MG63 (cell line): ENCODE measurements at places on chromosomes 5 and 9. TPM values are rescaled to one million over a fixed set of nuclear protein-coding genes. Genes with fewer than 3 reads are reported as not detected.

DNA sequence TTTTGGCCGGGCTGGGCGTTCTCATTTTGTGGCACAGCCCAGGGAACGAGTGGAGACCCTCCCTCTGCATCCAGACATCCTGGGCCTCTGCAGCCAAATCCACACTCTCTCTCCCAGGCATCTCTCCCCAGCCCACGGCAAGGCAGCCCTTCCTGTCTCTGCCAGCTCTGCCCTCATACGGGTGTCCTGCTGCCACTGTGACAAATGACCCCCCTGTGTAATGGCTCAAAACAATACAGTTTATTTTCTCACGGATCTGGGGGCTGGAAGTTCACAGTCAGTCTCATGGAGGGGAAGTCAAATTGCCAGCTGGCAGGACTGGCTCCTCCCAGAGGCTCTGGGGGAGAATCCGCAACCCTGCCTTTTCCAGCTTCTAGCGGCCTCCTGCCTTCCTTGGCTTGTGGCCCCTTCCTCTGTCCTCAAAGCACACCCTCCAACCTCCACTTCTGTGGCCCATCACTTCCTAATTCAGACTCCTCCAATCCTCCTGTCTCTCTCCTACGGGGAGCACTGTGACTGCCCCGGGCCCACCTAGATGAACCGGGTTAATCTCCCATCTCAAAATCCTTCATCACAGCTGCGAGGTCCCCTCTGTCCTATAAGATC is 70.2 kb upstream of the COL5A1 start:
- DNase-seq: no peak

DNA sequence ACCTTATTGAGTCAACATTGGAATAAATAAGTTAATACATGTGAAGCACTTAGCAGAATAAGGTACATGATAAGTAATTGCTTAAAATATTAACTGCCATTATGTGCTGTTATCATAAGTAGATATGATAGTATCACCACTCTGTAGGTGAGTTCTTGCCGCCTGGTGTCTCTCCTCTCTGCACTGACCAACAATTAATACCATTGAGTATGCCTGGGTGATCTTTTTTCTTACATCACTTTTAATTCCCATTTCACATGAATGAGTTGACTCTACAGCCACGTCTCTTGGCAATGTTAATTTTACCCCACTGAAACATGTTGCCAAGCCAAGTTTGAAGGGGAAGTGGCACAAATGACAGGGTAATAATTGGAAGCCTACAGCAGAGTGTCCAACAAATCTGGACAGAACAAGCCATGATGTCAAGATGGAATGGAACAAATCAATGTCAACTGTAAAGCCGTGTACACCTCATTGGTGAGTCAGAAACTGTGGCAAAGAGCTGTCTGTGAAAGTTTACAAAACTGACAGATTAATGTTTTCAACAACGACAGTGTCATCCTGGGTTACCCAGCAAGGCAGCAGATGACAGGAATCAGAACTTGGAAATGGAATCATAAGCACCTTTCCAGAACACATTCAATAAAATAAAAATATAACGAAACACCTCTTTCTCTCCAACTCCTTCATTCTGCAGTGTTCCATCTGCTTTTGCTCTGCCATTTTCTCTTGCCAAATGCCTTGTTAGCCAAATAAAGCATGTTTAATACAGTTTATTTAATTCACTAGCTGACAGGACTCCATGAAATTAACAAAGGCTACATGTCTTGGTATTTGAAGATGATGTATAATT is 330.9 kb downstream of the CTNND2 start:
- no peak for DNase-seq

The ACTBL2 gene
- 0.30 and 1.8 TPM in 2 replicates for total RNA-seq

The HAPLN1 gene
- total RNA-seq: 0.16 TPM in 1 of 2 replicates, not detected in the other

DNA sequence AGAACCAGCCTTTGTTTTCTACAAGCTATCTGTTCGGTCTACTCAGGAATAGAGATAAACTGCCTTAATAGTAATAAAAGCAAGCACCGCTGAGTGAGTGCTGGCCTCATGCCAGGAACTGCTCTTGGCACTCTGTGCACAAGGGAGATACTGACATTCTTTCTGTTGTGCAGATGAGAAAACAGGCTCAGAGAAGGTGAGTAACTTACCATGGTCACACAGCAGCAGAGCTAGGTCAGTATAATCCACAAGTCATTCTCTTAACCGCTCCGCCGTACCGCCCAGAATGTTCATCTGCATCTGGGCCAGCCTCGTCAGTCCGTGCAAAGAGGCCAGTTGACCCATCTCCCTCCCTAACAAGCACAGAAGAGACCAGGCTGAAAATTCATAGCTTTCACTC is 27.4 kb downstream of the QRFP start:
- peak; percentile 25 for DNase-seq

- DNase-seq: no peak
Observed at GRCh38 chr5:176527246-176528222, 9.7 kb downstream of the RNF44 start.

GRCh38 chr5:113299591-113299990 is 135.2 kb downstream of the TSSK1B start:
- DNase-seq: no peak

DNA sequence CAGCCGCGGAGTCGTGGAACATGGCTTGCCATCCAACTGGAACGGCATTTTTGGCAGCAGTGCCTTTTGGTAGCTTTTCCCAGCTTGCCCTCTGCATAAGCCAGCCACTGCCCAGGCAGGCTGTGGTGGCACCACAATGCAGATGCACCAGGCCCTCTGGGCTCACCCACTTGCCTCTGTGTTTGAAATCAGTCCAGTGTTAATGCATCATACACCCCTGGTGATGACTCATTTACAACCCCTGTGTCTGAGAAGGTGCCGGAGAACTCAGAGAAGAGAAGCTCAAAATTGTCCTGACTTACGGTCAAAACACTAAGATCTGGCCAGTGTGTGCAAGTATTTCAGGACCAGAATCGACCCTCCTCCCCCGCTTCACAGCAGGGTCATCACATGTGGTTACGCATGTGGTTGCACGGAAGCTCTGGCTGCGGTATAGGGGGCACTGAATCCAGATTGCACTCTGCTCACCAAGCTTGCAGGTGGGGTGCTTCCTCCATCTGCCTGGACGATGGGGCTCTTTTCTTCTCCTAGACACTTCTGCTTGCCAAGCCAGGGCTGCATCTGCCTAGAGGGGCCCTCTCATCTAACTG is 66.5 kb upstream of the SMIM15 start:
- DNase-seq: peak; percentile 84

The HAVCR2 gene
- total RNA-seq: 0.23 TPM in 1 of 2 replicates, not detected in the other

The TTC23L gene
- not detected in 2 replicates for total RNA-seq
